ENCODE measurements at places on chromosomes 13 and 19.

- DNase-seq = no peak
These were observed 34.9 kb downstream of the KDM4B start for GRCh38 chr19:5003781-5004180.

DNA sequence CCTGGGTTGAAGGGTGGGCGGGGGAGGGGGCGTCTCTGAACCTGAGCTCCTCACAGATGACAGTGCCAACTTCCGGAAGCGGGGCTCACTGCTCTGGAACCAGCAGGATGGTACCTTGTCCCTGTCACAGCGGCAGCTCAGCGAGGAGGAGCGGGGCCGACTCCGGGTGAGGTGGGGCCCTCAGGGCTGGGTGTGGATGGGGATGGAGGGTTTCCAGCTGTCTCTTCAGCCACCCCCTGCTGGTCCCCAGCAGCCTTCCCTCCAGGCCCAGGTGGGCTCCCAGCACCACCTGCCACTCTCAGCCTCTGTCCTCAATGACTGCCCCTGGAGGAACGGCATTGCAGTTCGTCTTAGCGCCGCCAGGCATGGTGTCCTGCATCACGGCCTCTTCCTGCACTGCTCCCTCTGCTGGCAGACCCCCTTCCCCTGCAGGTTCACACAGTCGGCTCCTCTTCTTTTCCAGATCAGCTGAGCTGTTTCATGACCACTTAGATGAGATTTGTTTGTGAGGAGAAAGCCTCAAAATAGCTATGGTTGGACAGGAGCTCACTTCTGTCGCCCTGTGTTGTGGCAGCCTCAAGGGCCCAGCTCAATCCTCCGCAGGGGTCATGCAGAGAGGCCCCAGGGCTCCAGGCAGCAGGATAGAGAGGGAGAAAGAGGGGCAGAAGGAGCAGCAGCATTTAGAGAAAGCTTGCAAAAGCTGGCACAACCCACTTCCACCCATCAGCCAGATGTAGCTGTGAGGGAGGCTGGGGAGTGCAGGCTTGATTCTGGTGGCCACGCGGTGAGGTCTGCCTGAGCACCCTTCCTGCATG lies 2.5 kb upstream of the GARIN5A start:
- no peak for DNase-seq

- DNase-seq = no peak
These were observed 26.7 kb downstream of the LATS2 start for GRCh38 chr13:21034603-21035191.

DNA sequence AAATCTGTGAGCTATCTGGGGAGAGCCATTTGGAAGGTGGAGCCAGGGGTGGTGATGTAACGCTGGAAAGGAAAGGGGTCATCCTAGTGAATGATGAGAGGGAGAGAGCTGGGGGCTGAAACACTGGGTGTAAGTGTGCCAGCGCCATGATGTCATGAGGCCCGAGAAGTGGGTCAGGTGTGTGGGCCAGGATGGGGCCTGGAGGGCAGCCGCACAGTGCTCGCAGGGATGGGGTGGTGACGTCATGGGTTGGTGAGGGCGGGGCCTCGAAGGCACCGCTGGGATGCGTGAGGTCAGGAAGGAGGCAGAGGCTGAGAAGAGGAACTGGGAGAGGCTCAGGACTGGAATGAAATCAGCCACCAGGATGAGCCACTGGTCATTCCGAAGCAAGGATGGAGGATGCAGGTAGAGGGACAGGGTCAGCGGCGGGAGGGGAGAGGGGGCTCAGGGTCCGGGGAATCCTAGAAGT lies 4.4 kb downstream of the CCDC61 start:
- DNase-seq = no peak

GRCh38 chr19:9130965-9131364 lies 4.2 kb upstream of the OR7G3 start:
- no peak for DNase-seq

- DNase-seq = no peak
These were observed at the start of gene CEACAM20 for GRCh38 chr19:44529536-44529935. Gene CEACAM20 (minus strand): TSS chr19:44529675. CDS start chr19:44529509, 166 bp downstream.

DNA sequence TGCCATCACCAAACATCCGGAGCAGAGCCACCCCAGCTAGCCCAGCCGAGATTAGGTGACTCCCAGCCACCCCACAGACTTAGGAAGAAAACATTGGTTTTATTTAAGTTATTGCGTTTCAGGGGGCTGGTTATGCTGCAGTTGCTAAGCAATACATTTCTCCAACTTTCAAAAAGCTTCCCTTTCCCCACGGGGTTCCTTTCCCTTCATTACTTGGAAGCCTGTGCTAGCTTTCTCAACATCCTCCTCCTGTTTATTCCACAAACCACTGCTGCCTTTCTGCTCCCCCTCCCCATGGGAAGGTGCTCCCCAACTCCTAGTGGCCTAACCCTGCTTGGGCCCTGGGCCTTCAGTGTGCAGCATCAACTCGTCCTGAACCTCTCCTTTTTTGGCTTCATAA lies 52.6 kb downstream of the CDADC1 start:
- no peak for DNase-seq

DNA sequence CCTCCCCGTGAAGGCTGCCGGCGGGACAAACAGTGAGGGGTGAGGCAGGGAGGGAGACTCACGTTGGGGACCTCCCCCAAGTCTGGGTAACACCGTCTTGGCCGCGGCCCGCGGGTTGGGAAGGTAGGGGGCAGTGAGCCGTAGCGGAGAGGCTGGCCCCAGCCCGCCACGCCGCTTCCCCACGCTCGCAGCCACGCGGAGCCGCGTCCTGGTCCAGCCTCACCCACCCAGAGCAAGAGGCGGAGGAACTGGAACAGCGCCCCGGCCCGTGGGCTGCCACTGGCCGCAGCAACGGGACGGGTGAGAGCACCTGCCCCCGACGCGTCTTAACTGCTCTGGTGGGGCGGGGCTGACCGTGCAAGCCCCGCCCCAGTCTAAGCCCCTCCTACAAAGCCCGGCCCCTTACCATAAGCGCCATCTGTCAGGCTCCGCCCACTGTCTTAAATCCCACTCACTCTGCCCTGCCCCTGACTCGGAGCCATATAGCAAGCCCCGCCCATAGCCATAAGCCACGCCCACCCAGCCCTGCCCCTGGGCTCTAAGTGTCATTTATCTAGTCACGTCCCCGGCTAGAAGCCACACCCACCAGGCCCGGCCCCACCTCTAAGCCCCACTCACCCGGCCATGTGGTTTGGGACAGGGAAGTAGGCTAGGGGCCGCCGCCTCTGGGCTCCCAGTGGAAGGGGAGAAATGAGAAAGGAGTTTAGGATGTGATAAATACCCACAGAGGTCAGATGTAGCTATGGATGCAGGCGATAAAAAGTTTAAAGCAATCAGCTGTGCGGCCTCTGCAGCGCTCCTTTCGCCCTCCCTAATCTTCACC lies 2.1 kb upstream of the CCL25 start:
- DNase-seq = peak; percentile 90

GRCh38 chr13:83878691-83879430 lies 3.4 kb downstream of the SLITRK1 start:
- DNase-seq = no peak

GRCh38 chr19:28971049-28971448 lies 241.9 kb downstream of the UQCRFS1 start:
- no peak for DNase-seq

GRCh38 chr19:35963514-35963913 lies 27.3 kb downstream of the LRFN3 start:
- no peak for DNase-seq

DNA sequence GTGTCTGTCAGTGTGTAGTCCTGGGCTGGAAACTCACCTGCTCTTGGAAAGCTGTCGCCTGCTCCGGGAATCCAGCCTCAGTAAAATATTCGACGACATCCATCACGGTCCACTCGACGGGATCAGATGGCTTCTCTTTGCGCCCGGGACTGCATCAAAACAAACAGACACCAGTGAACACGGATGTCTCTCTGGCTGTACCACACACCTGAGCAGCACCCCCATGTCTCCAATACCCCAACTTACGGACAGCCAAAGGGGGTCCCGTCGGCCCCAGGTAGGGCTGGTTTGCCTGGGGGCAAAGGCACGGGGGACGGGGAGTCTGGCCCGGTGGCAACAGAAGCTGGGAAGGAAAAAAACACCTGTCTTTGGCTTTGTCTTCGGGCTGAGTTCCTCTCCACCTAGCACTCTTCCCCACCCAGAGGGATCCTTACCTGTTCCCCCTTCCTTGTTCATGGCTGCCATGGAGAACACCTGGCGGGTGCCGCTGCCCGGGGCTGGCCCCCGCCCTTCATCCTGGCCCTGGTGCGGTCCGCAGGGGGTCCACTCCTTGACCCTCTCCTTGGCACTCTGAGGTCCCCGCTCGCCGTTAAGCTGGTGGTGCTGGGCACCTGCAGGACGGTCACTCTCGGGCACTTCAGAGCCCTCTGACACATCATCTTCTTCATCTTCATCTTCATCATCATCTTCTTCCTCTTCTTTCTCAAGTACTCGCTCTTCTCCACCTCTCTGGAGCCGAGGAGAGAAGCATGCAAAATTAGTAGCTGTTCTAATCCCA lies 1.7 kb downstream of the SAMD1 start:
- no peak for DNase-seq

DNA sequence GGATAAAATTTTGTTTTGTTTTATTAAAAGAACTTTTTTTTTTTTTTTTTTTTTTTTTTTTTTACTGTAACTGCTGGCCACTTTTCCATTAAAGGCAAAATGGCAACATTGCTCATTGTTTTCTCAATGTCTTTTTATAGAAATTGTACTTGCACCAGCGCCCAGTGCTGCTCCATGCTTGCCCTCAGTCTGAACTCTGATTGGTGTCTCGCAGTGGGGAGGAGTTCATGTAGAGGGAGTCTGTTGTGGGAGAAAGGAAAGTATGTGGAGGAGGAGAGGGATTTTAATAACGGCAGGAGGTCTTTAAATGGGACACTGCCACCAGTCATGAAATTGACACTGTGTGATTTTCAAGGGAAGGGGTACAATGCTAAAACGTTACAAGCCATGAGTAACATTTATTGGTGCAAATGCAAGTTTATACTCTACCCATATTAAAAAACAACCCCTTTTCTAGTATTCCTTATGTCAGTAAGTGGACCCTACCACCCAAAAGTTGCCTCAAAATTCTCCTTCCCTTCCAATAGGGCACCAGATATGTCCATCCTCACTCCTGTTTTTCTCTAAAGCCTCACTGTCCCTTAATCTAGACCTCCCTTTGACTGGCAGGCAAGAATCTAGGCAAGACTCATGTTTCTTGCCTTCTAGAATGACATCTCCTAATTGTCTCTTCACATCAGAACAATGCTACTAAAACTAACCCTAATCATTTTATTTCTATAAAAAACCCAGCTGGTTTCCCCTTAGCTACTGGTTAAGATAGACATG lies 3.2 kb downstream of the RASL11A start:
- no peak for DNase-seq

GRCh38 chr13:113796211-113796963 lies 37.4 kb downstream of the TMEM255B start:
- no peak for DNase-seq

GRCh38 chr13:59413126-59413525 lies 750.6 kb downstream of the DIAPH3 start:
- no peak for DNase-seq

DNA sequence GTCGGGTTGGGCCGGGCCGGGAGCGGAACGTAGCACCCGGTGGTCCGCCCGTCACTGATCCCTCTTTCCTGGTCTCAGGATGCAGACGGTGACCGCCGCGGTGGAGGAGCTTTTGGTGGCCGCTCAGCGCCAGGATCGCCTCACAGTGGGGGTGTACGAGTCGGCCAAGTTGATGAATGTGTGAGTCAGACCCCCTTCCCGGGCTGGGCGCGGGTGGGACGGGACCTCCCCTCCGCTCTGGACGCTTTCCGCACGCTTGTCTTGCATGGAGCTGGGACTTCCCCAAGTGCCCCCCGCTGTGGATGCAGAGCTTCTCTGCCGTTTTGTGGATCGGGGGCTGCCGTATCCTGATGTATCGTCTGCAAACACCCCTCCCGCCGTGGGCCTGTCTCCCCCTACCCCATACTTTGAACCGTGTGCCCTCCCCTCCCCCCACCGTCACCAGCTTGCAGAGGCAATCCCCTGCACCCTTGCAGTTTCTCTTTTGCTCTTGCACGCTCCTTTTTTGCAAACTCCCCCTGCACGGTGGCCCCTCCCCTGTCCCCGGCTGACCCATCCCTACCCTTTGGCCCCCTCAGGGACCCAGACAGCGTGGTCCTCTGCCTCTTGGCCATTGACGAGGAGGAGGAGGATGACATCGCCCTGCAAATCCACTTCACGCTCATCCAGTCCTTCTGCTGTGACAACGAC lies 669 bp downstream of the GADD45B start:
- DNase-seq = peak; percentile 73

DNA sequence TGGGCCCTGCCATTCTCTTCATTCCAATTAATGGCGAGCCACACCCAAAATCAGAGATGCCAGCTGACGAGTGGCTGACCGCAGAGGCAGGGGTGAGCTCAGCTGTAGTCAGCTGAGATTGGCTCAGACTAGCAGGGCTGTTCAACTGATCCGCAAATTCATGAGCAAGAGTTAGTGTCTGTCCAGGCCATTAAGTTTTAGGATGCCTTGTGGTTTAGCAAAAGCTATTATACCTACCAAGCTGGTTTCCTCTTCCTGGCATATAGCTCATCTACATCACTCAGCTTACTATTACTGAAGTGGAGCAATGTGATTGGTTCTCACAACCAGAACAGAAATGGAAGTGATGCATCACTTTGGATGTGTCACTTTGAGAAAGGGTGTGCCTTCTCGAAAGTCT lies 148.7 kb downstream of the NALCN start:
- no peak for DNase-seq

DNA sequence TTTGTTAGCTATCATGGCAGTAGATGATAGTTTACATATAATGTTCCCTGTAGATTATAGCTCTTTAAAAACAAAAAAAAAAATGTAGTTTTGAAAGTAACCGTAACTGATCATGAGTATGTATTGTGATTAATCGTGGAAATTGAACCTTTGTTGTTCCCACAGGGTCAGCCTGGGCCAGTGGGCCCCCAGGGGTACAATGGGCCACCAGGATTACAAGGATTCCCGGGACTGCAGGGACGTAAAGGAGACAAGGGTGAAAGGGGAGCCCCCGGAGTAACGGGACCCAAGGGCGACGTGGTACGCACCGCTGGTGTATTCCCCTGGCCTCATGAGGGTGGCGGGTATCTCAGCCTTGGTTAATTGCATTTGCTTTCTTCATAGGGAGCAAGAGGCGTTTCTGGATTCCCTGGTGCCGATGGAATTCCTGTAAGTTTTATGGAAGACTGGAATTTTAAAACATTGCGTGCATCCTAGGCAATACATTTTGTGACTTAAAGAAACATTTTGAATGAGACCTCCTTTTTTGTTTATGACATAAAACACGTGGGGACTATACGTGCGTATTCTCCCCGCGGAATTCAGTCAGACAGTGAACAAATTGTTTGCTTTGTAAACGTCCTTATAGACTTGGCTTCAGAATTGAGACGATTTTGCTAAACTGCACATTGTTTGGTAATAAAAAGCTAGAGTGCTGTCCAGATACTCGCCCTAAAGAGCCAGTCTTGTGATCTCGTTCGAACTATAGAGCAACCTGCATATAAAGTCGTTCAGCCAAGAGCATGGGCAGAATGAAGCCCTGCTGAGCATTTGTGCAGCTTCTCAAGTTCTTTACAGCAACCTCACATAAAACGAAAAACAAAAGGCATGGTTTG lies 117.7 kb downstream of the COL4A2 start:
- DNase-seq = no peak

Data from activated T-cell treated with anti-CD3 and anti-CD28 coated beads for 48 hours (primary cell).